ENCODE measurements at places on chromosomes 16 and 17.

DNA sequence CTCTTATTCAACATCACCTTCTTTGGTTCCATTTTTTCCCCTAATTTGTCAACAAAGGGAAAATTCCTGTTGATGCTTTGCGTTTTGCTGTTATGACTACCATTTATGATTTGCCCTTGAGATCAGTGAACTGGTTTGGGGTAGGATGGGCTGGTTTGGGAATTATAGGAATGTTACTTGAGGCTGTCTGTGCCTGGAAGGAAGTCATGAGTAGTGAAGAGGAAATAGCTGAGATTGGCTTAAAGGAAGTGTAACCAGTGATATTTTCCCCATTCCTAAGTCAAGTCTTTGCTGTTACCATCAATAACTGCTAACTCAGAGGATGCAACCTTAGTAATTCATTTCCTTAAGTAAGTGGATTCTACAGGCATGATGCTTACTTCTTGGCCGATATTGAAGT is 179.2 kb downstream of the MAP2K6 start:
- DNase-seq: no peak

GRCh38 chr16:19829844-19830692 is 54.6 kb downstream of the GPRC5B start:
- DNase-seq: no peak

- DNase-seq: no peak
Observed at GRCh38 chr16:49471038-49471727, 97.6 kb downstream of the C16orf78 start.

DNA sequence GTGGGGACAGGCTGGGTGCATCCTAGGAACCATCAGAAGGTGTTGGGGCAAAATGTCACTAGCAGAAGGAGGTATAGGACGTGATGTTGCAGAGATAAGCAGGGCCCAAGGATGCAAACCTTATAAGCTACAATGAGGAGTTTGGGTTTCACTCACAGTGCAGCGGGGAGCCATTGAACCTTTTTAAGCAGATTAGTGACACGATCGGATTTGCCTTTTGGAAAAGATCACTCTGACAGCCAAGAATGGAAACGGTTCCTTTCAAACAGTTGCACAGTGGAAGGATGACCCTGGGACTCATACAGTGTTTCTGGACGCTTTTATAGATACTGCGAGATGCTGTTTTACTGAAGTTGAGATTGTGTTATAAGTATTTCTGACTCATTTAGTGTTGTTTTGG is 131.8 kb upstream of the CACNG3 start:
- DNase-seq: no peak

- no peak for DNase-seq
Observed at GRCh38 chr17:55450232-55450825, 28.7 kb upstream of the MMD start.

DNA sequence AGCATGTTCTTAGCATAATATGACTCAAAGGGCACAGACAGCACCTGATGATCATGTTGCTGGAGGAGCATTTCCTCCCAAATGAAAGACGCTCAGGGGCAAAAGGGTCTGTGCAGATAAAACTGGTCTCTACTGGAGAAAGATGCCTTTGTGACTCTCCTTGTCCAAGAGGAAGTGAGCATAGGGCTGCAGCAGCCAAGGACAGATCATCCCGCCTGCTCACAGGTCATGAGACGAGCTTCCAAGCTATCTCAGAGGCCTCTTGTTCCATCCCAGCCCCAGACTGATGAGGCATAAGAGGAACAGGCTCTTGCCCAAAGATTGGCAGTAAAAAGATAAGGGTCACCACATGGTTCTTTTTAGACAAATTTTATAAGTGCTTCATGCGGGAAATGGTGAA is 141.8 kb downstream of the KATNIP start:
- no peak for DNase-seq

DNA sequence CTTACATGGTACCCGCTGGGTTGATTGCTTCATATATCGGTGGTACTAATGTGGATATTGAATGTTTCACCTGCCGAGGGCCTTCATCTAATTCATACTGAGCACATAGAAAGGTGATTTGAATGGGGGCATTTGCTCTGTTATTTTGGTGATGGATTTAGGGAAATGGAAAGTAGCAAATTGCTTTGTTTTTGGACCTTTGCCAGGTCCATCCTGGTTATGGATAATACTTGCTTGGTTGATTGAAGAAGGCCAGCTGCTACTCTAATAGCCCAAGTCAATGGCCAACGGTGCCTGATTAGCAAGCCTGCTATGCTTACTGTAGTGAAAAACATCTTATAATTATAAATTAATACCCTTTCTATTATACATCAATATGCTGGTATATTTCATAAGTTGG is 253.6 kb downstream of the CDH13 start:
- no peak for DNase-seq

- DNase-seq: no peak
Observed at GRCh38 chr17:7407082-7407481, 563 bp upstream of the NLGN2 start.

- DNase-seq: no peak
Observed at GRCh38 chr17:77577491-77577890, 381.0 kb upstream of the TNRC6C start.

DNA sequence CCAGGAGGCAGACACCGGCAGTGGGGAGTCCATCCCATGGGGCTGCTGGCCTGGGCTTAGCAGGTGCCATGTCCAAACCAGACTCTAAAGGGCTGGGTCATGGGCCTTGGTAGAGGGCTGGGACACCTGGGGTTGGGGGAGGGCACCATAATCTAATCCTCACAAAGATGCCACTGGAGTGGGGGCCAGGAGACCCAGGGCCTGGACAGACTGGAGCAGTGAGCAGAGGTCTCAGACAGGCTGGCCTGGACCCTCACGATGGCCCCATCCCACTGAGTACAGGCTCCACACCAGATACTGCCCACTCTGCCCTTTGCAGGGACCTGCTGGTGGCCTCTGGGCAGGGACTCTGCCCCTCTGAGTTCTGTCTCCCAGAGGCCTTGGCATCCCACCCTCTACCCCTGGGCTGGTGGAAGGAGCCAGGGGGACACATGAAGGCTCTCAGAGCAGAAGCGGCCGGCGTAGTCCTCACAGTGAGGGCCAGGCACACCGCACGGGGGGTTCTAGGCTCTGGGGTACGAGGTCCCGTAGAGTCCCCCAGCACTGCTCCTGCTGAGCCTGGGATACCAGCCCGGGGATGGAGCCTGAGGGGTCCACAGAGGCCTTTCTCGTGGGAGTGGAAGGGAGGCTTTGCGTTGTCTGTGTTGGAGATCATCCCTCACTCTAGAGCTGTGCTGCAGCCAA is 10.0 kb upstream of the SRRM2 start:
- DNase-seq: no peak

GRCh38 chr17:55770196-55770870 is 19.5 kb downstream of the PCTP start:
- peak; percentile 10 for DNase-seq

- DNase-seq: no peak
Observed at GRCh38 chr16:23999663-24000062, 163.9 kb downstream of the PRKCB start.

DNA sequence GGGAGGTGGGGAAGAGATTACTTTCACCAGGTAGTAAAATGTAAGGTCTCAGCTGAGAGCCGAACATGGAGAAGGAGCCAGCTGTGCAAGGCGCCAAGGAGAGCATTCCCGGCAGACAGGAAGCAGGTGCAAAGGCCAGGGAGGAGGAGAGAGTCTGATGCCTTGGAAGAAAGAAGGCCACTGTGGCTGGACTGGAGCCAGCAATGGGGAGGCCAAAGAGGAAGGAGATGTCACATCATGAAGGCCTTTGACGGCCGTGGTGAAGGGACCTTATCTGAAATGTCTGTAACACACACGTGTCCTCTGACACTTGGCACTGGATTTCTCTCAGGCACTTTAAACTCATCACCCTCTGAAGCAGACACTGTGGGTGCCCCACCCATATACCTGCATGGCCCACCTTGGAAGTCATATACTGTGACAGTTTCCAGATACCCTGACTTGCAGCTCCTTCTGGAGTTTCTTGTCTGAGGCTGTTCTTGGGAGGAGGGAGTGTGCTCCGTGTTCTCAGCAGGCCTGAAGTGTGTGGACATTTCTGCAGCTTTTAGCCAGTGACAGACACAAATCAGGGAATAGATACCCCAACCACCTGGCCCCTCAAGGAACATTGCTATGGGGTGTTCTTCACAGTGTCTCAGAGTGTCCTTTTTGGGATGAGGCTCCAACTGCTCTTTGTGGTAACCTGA is 1.9 kb upstream of the SLC5A2 start:
- DNase-seq: no peak

DNA sequence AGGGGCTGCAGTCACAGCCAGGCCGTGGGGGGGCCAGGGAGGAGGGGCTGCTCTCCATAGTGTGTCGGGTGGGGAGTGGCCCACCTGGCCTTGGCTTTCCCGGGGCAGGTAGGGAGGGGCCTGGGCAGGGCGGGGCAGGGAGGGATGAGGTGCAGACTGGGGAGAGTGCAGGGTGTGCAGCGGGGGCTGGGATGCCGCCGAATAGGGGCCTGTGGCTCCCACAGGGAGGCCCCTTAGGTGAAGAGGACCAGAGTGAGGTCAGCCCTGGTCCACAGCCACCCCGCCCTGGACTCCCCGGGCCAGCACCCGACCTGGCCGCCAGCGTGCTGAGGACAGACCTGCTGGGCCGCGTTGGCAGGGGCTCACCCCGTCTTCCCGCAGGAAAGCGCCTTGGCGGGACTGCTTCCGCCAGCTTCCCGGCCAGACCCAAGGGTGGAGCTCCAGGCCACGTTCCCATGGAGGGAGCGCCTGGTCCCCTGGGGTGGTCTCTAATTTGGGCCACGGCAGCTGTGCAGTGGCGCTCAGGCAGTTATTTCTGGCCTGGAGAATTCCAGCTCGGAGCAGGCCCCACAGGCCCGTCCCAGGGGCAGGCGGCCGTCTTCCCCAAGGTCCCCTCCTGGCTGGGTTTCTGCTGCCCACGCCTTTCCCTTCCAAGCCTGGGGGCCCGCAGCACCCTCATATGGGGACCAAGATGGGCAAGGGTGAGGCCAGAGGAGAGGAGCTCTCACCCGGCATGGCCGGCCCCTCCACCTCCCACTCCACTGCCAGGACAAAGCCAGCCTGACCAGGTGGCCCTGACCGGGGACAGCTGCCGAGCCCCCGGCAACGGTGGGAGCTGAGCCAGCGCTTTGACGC is 27.9 kb downstream of the CACNA1H start:
- no peak for DNase-seq

DNA sequence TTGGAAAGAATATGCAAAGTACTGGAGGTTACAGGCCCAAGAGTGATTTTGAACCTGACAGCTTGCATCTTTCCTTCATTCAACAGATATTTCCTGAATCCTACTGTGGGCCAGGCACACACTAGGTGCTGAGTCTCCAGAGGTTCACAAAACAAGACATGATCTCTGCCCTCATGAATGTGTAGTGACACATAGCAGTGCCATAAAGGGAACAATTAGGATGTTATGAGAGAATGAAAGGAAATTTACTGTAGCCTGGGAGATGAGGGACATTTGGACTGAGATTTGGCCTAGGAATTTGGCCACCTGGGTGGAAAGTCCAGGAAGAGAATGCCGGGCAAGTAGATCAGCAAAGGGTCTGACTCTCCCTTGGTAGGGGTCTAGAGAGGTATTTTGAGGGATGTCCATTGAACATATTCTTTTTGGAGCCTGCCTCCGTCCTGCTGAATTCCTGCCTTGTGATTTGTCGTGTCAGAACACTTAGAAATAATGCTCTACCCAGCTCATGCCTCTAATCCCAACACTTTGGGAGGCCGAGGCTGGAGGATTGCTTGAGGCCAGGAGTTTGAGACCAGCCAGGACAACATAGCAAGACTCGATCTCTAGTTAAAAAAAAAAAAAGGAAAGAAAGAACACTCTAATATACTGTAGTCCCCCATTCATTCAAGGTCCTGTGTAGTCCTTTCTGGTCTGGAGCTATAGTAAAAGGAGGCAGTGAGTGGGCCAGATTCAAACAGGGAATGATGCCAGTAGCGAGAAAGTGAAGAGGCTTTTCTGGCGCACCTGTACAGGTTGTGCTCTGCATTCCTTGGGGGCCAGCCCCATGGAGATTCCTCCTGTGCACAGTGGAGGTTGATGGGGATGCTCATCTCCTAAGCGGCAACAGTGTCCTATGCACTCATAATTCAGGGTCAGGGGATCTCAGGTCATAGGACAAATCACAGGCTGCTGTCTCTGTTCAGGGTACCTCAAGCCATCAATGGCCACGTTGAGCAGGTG is 90.6 kb upstream of the CLEC18A start:
- DNase-seq: no peak

DNA sequence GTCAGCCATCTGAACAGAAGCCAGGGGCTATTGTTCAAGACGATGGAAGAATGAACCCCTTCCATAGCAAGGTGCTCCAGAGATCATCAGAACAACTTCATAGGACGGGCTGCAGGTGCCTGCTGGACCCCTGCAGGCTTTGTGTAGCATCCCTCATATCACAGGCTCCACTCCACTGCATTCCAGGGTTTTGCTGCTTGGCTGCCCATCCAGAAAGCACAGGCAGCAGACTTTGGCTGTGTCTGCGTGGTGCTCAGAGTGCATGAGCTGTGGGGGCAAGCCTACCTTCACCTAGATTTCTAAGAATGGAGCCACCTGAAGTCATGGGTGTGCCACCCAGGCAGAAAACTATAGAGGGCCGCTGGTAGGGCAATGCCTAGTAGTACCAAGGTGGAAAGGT is 93.9 kb upstream of the NLRP1 start:
- DNase-seq: no peak

- no peak for DNase-seq
Observed at GRCh38 chr17:10802496-10803284, 1.2 kb downstream of the TMEM238L start.

DNA sequence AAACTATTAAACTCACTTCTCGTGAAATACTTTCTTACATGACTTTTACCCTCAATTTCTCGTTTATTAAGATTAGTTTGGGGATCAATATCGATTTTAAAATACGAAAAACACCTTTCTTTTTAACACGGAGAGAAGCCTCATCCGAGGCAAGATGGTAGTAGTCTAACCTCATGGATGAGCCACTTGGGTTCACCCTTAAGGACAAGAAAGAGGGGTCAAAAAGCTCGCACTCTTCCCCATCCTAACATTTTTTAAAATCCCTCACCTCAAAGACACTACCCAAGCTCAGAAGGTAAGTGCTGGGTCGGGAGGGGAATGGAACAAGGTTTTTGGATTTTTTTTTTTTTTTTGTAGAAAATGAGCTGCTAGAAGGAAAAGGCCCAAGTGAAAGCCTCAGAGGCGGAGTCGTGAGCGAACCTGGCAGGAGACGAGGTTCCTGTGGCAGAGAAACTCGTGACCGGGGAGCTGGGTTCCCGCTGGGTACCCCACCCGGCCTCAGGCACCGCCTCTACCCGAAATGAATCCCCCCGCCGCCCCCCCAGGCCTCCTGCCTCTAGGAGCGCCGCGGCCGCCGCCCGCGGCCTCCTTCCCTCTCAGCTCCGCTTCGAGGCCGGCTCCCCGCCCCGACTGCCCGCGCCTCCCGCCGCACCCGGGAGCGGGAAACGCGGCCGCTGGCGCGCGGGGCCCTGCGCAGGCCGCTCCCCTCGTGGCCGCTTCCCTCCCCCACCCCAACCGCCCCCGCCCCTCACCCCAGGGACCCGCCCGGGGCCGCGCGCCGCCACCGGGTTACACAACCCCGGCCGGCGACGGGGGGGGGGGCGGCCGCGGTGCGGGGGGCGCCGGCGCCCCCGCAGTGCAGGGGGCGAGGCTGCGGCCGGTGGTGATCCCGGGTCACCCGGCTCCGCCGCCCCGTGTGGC is 1.6 kb downstream of the NUFIP2 start:
- DNase-seq: no peak

Measured in NCI-H187 treated with DMSO at 0.1 percent for 48 hours (cell line).